ENCODE measurements at places on chromosomes 1 and 21.

DNA sequence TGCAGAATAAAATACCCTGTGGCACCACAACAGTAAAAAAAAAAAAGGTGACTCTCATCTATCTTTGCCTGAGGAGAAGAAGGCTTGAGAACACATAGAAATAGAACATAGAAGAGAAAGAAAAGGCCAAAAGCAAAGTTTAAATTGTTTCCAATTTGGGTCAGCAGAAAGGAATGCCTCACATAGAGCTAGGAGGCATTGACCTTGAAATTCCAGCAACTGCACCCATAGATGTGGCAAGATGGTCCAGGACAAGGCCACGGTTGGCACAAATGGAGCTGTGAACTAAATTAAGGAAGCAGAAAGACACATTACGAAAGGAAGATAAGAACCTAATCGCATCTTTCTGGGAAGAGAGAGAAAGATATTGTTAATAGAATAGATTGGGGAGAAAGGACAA, 588.3 kb downstream of the LMO4 start:
- DNase-seq = no peak

DNA sequence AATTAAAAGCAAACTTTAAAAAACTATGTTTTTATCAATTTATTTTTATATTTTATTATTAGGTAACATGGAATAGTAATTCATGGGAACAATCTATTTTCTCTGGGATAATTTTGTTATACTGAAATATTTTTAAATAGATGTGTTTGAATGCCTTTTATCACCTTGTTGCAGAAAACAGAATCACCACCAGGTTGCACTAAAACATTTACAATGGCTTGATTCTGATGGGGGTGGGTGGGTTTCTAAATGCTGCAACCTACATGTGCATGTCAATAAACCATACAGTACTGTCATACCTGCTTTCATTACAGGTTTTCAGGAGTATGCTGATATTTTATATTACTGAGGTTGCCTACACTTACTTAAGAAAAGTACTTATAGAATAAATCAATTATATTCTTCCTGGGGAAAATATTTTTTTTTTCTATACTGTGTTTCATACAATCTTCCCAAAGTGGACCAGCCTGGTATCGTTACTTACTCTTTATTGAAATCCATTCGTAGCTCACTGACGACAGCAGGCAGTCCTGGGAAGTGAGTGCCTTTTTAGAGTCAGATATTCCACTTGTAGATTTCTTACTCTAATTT, 132.8 kb downstream of the PTPRC start:
- peak; percentile 59 for DNase-seq

DNA sequence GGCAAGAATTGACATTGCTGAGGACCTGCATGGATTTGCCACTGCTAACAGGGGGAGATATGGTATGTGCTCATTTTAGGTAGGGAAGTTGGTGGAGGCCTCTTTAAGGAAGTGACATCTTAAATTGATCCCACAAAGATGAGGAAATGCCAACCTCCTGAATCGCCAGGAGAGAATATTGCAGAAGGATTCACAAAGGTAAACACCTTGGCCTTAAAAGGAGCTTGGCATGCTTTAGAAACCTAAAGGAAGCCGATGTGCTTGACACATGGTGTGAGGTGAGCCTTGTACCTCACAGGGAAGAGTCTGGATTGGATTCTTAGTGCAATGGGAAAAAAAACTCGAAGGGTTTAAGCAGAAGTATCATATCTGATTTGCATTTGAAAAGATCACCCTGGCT, 470.5 kb upstream of the DAB1 start:
- no peak for DNase-seq

GRCh38 chr1:93468662-93469061, 20.7 kb downstream of the FNBP1L start:
- no peak for DNase-seq

DNA sequence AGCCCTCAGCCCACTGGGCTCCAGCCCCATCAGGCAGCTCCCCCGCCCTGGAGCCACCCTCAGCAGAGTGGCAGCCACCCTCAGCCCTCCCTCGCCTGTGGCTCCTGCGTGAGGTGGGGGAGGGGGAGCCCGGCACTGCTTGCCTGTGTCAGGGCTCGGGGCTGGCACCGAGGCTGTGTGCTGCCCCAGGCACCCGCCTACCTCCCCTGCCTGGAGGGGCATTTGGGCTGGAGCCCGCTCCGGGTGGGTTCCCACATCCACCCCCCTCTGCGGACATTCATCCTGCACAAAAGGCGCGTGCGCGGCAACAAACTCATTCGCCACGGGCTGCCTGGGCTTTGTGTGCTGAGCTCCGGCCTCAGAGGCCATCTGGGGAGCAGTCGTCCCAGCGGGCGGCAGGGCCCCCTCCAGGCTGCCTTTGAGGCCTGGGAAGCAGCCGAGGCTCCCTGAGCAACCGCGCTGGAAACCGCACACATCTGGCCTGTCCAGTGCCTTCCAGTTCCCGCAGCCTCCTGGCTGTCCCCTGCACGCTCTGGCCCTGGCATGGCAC, 12.6 kb upstream of the TNFRSF14 start:
- DNase-seq = peak; percentile 40

GRCh38 chr1:97013941-97014340, 292.4 kb downstream of the PTBP2 start:
- no peak for DNase-seq

DNA sequence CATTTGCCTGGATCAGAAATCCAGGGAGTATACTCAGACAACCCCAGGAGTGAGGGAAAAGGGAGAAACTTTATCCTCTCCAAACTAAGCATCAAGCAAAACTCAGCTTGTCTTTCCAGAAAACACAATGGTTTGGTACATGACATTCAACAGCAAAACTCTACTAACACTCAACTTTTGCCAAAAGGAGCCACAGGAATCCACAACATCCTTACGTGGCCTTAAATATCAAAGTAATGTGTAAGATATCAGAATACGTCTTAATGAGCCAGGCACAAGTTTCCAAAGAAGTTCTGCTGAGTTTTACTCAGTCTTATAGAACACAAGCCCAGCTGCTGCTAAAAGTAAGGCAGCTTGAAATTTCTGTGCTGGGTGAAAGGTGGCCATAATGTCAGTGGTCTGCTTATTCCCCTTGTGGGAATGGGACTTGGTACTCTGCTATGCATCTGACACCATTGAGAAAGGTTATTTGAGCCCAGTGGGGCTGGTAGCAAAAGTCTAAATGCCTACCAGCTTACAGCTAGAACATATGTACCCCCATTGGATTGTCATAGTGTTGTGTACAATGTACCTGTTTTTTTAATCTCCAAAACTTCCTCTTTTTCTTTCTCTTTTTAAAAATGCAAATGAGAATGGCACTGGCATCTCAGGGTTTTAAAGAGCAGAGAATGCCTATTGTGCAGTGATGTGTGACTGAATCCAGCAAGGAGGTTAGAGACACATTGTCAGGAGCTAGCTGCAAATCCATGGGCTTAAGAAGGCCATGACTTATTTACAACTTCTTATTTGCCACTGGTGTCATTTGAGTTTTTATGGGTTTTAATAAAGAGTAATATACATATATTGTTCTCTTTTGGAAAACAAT, 62.0 kb upstream of the ST6GALNAC3 start:
- DNase-seq = no peak

DNA sequence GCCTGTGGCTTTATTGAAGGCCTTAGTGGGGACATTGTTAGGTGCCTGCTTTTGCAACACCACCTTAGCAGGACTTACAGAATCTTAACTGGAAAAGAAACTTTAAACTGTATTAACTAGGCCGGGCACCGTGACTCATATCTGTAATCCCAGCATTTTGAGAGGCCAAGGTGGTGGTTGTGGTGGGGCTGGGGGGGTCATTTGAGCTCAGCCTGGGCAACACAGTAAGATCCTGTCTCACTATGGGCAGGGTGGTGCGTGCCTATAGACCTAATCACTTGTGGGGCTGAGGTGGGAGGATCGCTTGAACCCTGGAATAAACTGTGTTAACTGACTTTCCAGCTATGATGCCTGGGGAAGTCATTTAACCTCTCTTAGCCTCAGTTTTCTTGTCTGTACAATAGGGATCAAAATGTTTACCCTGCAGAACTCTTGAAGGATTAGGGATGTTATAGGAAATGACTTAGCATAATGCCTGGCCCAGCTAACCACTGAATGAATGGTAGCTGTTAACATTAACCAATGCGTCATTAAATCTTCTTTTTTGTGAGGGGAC, 39.5 kb downstream of the IER5 start:
- no peak for DNase-seq

DNA sequence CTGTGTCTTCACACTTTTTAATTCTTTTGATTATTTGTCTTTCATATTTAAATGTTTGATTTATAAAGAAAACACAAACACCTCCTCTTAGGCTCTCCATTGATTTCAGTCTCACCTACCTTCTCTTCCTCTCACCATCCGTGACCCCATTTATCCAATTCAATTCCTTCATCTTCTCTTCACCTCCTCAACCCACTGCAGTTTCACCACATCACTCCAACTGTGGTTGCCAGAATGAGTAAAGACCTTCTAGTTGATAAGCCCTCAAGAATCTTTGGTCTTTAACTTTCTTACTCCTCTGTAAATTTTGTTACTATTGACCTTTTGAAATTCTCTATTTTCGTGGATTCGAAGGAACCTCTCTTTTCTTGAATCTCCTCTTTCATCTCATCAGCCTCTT, 260.7 kb downstream of the CHRM3 start:
- no peak for DNase-seq

DNA sequence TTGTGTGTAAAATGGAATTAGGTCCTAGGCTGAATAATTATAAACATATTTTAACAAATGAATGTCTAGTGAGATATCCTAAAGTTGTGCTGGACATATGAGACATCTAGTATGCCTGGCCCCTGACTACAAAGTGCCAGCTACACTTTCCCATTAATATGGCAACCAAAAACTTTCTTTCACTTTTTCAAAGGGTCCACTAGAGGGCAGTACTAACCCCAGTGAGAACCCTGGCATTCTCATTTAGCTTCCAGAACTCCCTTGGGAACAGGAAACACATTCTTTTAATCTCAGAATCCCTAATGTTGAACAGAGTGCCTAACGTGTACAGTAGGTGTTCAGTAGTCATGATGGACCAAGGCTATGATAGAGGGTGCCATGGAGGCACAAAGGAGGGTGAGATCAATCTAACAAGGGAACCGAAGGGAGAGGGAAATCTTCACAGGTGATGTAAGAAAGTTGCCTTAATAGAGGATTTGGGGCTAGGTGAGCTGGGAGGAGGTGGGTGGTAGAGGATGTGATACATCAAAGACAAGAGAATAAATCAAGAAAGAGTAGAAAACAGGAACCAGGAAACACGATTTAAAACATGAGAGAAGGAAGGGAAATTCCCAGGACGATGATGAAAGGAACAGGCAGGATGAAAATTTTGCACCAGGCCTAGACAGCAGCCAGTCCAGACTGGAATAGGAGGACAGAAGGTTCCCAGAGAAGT, 41.6 kb downstream of the NSL1 start:
- peak; percentile 41 for DNase-seq

- DNase-seq = no peak
Observed at GRCh38 chr1:107879346-107879745, 85.6 kb downstream of the VAV3 start.

- DNase-seq = no peak
Observed at GRCh38 chr1:223202376-223203033, 59.5 kb upstream of the TLR5 start.

DNA sequence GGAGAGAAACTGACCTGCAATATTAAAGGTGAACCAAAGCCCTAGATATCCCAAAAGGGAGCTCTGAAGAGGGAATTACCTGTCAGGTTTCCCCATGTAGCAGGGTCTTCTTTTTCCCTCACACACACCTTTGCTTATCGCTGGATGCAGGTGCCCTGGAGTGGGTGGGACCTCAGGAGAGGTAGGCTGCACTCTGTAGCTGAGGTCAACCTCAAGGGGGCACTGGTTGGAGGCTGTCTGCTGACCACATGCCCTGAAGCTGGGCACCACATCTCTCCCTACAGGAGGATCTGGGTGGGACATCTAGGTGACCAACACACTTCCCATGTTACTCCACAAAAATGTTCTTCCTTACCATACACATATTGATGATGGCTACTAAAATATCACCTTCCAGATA, 298.7 kb upstream of the USP25 start:
- DNase-seq = no peak

GRCh38 chr1:192518700-192519099, 56.9 kb upstream of the RGS1 start:
- no peak for DNase-seq

GRCh38 chr1:235759336-235759735, 107.4 kb downstream of the LYST start:
- no peak for DNase-seq

GRCh38 chr1:38223391-38223790, 176.8 kb upstream of the POU3F1 start:
- no peak for DNase-seq

DNA sequence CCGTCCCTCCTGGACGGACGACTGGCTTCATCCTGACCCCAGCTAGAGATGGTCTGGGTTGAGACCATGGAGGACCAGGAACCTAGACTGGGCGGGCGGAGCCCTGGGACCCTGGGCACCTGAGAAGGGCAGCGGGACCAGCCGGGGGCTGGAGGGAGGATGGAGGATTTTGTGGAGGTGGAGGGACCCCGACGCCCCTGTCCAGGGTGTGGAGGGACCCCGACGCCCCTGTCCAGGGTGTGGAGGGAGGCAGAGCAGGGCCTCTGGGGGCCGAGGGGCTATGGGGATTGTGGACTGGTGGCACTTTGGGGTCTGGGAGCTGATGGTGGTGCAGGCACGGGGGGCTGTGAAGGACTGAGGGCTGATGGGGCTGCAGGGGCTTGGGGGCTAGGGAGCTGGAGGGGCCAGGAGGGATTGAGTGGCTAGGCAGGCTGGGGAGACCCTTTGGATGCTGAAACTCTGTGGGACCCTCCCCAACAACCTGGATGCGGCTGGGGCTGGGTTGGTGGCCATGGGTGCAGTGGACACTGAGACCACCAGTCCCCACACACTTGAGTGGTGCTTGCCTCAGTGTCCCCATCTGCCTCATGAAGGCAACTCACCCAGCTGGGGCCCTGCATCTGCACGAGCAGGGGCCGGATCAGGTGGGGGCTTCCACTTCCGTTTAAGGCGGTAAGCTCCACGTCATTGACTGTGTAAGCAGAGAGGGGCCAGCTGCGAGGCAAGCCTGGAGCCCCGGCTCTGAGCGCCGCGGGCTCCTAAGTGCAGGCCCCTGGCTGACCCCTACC, 7.4 kb downstream of the GJC2 start:
- no peak for DNase-seq

DNA sequence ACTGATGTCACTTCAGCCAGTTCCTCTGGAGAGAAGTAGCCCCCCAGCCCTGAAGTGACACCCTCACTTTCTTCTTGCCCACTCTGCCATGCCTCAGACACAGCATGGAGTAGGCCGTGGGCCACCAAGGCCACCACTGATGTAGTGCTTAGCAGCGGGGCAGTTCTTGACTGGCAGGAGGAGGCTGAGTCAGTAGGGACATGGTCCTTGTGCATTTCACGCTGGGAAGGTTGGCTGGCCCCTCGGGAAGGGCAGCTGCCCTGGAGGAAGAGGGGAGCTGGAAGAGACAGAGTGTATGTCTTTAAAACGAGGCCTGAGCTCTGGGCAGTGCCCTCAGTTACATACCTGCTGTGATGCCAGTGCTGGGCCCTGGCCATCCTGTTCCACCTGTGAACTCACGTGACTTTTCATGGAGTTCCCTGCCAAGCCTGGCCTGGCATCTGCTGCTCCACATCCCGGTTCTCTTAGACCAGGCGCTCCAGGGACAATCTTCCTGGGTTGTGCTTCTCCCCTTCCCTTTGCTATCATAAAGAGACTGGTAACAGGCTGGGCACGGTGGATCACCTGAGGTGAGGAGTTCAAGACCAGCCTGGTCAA, 158.6 kb upstream of the TMEM51 start:
- no peak for DNase-seq

Measured in HAP-1 (cell line).